NCI-H345 (cell line): ENCODE measurements at places on chromosomes 16 and 17.

GRCh38 chr17:45279898-45280297 lies 18.0 kb upstream of the SPATA32 start:
- no peak for DNase-seq

DNA sequence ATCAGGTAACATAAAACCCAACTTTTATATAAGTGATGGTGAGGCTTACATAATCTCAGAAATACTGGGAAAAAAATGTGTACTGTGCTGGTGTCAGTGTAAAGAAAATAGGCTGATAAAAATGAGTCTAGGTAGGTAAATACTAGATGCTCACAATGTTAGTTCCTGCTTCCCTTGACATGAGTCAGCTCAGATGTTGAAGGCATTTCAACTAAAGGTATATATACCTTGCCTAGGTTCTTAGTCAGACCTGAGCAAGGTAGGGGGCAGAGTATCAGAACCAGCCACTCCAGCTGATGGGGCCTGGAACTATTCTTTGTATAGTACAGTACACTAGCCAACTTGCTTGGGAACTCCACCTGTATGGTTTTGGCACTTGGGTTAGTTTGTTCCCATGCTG lies 51.0 kb upstream of the CA10 start:
- no peak for DNase-seq

DNA sequence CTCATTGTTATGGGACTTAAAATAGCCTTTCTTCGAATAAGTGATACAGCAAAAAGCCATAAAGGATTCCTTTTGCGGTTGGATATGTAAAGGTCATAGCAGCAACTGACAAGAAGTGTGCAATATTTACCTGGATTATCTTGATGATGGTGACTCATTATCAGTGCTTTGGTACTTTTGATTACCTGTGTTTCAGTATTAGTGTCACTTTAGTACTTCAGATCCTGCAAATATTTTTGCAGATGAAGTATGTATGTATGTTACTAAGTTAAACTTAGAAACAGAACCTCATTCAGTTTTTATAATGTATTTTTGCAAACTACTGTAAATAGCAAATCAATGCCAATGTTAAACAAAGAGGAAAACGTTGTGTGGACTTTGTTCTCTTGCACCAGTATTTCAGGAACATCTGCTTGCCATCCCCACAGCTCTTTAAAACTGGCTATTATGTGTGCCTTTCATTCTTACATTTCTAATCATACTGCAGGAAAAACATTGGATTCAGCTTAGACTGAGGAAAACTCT lies 10.5 kb downstream of the CNEP1R1 start:
- no peak for DNase-seq

DNA sequence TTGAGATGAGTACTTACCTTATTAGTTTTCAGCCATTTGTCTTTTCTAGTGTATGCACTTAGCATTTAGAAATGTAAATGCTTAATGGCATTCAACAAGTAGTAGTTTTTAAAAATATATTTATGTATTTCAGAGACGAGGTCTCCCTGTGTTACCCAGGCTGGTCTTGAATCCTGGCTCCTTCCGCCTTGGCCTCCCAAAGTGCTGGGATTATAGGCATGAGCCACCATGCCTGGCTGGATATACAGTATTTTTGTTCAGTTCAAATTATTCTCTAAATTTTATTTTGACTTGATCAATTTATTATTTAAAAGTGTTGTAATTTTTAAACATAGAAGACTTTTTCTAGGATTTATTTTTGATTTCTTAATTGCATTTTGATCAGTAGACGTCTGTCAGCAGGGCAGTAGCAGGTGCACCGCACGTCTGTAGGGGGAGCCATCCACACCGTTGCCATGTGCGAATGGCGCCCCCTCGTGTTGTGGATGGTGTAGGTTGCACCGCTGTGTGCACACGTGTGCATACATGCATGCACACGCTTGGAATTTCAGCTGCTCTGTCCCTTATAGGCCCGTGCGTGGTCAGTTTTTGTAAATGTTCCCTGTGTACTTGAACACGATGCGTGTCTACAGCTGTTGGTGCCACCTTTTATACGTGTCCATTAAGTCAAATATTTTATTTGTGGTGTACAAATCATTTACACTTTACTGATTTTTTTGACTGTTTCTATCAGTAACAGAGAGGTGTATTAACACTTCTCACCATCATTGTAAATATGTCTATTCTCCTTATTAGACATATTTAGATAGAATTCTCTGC lies 30.6 kb downstream of the RPTOR start:
- DNase-seq, result peak; percentile 91
